A549 treated with RU486 at 1 μM for 4 hours (cell line): ENCODE measurements at places on chromosomes 5 and 9. TPM values are rescaled to one million over a fixed set of nuclear protein-coding genes. Genes with fewer than 3 reads are reported as not detected.

ZBTB34 gene
- 2.3 to 3.9 TPM (median 3.8 TPM) in 5 replicates for total RNA-seq

LRRTM2 gene
- not detected in 5 replicates for total RNA-seq

ANKRD31 gene
- total RNA-seq = 0.05 to 0.07 TPM (median 0.06 TPM) in 4 of 5 replicates, not detected in the other

PSMB7 gene
- total RNA-seq = 309 to 363 TPM (median 339 TPM) in 5 replicates

GPR150 gene
- 0.07 to 0.26 TPM (median 0.19 TPM) in 4 of 5 replicates, not detected in the other for total RNA-seq
